ENCODE measurements at places on chromosomes 6 and 20.

DNA sequence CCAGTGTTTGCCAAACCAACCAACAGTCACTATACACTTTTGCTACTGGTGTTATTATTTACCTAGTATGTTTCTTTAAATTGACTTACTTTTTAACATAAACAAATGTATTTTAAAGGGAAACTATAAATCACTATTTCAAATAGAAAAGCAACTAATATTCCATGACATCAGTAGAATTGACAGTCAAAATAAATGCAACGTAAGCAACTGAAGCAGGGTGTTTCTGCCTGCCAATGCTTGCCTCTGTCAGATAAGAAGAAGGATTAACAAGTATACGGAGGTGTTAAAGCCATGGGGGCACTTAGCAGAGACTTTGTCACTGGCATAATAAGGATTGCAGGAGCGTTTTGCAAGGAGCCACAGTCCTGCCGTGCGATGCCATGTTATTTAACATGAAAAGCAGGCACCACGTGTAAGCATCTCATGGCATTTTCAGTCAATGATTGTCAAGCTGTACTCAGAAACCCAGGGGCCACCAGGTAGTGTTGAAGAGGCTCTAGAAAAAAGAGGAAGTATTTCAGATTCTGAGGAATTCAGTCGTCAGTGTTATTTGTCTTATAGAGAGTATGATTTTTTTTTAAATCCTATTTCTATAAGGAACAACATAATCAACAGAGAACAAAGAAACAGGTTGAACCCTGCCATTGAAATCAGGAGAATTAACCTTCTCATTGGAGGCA is 131.7 kb downstream of the BFSP1 start:
- no peak for DNase-seq

GRCh38 chr20:53291548-53291947 is 302.1 kb downstream of the ZNF217 start:
- no peak for DNase-seq

- no peak for DNase-seq
Measured at GRCh38 chr6:15553736-15554294, 109.0 kb downstream of the DTNBP1 start.

DNA sequence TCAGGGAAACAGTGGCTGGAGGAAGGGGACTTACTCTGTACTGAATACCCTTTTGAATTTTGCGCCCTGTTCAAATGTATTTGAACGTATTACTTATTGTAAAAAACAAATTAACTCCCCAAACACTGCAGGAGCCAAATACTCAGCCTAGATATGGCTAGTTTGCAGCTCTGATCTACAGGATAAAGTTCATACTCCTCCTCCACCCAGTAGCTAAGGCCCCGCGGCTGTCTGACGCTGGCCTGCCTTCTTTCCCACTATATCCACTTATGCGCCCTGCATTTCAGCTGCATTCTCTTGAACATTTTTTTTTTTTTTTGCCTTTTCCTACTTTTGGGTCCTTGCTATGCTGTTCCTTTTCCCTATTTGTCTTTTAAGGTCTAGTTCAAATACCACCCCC is 6.5 kb downstream of the GSS start:
- no peak for DNase-seq

- DNase-seq, result no peak
Measured at GRCh38 chr6:105279463-105279862, 99.6 kb upstream of the POPDC3 start.

Measured in ureter (tissue), 1 donor.